ENCODE measurements at places on chromosomes 4 and X.

DNA sequence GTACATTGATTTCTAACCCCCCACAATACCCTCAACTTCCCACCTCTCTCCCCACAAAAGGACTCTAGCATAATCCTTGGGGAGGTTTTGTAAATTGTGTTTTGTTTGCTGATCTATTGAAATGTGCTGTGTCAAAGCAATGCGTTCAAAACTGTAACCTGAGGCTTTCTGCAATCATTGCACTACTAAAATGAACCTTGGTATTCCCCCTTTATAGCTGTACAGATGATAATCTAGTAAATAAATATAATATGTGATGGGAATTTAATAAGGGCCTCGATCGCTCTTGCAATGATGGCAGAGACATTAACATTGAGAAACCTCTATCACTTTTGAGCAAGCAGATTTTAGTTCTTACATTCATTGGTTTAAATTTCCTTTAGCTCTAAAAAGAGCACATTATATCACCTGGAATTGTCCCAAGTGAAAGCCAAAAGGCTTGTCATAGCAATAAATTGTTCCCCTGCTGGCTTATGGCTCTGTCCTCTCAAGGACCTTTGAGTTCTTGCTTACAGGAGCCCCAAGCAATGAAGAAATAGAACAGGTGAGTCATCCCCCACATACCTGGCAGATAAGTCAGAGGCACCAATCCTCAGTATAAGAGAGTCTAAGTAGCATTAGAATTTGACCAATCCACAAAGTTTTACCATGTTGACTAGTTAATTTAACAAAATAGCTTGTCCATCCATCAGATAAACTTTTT is 18.4 kb upstream of the ACE2 start:
- DNase-seq, result no peak

DNA sequence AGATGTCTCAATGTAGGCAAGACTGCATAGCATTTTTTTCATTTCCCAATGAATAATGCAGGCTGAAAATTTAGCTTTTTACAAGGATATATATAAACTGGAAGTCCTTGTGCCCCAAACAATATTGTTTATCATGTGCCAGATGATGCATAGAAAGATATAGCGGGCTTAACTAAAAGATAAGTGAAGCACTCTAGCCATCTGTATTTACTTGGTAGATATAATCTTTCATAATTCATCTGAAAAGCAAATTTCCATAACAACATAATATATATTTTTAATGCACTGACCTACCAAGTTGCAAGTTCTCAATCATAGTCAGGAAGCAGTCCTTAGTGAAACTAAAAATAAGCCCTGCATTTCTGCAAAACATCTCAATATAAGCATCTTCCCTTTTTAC is 653.3 kb downstream of the NLGN4X start:
- no peak for DNase-seq

DNA sequence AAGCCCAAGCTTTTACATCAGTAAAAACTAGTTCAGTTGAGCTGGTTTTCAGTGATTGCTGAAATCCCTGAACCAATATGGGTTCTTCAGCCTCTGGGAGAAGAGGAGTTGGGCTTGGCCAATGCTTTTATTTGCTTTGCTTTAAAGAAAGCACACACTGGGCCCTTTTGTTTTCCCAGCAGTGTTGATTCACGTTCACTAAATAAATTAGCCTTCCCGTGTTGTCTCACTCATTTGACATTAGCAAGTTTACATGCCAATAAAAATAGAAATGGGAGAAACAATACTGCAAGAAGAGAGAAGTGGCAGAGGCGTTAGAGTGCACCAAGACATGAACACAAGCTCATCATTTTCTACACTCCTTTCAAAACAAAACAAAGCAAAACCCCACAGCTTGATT is 136.2 kb downstream of the SHROOM3 start:
- no peak for DNase-seq

DNA sequence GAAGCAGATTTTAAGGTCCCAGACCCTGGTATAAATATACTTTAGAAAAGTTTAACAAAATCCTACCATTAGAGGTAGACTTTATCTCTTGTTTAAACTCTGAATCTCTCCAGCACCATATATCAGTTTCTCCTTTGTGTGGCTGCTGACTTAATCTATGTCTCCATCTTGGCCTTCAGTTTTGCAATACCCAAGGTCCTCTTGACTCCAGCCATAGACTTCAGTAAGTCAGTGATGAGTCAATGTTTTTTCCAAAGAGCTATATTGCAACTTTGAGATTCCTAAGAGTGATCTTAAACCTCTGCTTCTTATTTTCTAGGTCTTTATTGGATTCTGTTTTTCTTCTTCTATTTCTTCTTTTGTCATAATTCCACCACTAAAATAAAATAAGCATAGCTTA is 50.8 kb upstream of the ADGRL3 start:
- DNase-seq, result no peak

DNA sequence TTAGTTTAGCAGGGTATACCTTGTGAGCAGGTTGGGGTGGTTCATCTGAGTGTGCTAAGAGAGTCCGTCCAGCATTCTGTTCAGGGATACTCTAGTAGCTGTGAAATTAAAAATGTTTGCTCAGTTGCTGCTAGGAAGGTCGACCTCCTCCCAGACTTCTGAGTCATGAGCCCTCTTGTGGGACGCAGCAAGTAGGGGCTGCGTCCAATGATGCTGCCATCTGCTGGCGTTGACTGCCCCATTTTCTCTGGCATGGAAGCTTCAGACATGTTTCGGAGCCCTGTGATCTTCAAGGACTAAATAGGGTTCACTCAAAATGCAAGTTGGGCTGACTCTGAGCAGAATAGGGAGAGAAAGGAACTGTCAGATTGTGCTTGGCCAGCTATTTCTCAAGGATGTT is 201.0 kb upstream of the ARSJ start:
- DNase-seq, result peak; percentile 67

GRCh38 chrX:84362184-84362838 is 139.9 kb downstream of the HDX start:
- DNase-seq, result no peak

- no peak for DNase-seq
Measured at GRCh38 chrX:39418731-39419638, 617.7 kb downstream of the MID1IP1 start.

DNA sequence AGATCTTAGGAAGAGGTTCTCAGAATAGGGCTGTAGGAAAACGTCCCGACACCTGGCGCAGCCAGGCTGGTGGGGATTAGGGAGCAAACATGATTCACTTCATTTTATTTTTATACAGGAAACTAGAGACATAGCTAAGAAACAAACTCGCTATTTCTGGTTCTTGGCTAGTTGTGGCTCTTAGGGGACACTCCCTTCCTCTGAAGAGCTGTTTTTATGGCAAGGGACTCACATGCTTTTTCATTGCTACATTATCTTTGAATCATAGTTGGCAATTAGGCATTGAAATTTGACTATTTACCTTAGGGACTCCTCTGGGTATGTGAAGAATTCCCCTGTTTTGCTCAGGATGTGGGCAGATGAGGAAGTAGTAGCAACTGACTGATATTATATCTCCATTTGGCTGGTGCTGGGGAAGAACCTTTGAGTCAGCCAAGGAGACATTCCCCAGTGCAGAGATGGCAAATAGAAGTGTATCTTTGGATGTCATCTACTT is 174.5 kb downstream of the SMIM20 start:
- peak; percentile 67 for DNase-seq

DNA sequence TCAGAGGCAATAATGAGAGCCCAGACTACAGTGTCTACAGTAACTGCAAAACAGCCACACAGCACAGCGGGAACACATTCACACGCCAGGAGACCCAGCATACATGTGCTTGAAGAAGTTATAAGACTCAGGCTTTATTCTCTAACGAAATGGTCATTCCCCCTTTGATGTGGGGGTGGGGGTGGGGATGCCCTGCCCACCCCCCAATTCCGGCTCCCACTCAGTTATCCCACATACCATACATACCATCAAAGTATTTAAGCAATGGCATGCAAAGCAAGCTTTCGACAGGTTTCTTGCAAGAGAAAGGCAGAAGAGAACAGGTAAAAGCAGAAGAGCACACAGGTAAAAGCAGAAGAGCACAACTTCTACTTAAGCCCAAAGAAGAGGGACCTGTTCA is 3.6 kb downstream of the MECP2 start:
- DNase-seq, result no peak

- no peak for DNase-seq
Measured at GRCh38 chr4:186650401-186651180, 73.1 kb downstream of the FAT1 start.

GRCh38 chrX:12946406-12946805 is 28.5 kb upstream of the TMSB4X start:
- DNase-seq, result no peak

DNA sequence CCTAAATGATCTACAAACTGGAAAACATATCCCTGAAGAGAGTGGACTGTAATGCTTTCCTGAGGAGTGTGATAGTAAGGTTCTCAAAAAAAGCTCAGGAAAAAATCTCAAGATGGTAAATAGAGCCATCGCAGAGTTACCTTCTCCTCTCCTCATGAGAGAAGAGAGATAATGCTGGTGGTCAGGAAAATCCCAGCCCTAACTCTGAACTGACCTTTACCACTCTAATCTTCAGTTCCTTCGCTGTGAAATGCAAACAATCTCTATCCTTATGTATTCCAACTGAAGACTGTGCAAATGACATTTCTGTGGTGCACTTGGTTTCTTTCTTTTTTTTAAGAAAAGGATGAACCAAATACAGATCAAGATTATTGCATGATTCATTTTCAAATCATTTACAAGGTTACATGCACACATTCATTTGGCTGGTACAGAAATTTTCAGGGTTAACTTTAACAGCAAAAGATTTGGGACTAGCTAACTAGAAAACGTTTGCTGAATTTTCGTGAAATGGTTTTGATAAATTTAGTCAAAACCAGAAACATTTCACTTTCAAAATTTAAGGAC is 8.3 kb downstream of the PPM1K start:
- no peak for DNase-seq
